ENCODE measurements at places on chromosomes 1 and 21. TPM values are rescaled to one million over a fixed set of nuclear protein-coding genes. Genes with fewer than 3 reads are reported as not detected.

The KRTAP21-2 gene
- not detected for total RNA-seq

The TMEM54 gene
- total RNA-seq: 25.5 TPM

The OLFML2B gene
- total RNA-seq: 0.56 TPM

The SYNC gene
- total RNA-seq: 103 TPM

- DNase-seq: peak; percentile 57
These were observed 12.3 kb upstream of the IFNLR1 start for GRCh38 chr1:24199291-24199900.

GRCh38 chr1:236289492-236290131 is 7.9 kb upstream of the ERO1B start:
- DNase-seq: no peak

GRCh38 chr1:223659711-223660110 is 5.8 kb downstream of the CAPN8 start:
- no peak for DNase-seq

DNA sequence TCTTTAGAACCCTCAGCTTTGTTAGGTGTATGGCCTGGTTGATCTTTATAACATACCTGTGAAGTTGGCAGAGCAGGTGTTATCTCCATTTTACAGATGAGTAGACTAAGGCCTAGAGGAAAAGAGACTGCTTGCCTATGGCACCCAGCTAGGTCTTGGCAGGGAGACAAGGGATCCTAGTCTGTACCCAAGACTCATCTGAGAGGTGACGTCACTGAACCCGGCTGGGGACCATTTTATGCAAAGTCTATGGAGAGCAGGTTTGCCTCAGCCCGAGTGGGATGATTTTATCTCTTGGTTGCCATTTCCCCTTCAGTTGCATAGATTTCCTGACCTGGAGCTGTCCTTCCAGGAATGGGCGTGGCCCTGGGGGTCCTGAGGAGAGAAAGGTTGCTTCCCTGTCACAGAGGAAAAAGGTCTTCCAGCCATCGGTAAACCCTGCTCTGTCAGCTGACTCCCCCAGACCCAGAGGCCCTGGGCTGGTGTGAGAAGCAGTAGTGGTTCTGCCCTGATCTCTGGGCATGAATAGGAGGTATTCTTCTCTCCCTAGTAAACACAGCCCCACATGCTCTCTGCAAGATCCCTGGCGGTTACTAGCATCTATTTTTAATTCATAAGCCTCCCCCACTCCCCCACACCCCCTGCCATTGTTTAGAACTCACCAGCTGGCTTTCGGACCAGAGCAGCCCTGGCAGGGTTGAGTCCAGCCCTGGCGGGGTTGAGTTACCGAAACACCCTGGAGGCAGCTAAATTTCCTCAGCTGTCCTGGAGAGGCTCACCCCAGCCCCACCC is 19.6 kb downstream of the TMCC2 start:
- peak; percentile 61 for DNase-seq

DNA sequence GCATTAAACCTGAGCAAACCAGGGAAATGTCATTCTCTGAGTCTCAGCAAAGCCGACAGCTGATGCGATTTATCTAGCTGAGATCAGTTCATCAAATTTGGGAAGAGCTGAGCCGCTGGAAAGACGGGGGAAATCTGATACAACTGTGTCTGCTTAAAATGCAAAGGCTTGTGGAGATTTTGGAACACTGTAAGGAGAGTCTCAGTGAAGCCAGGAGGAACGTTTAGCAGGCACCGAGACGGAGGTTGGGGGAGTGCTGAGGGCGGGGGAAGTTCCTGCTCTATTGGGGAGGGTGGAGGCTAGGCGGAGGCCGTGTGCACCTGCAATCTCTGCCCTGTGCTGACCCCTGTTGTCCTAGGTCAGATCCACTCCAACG is 143.2 kb upstream of the CSF3R start:
- no peak for DNase-seq

DNA sequence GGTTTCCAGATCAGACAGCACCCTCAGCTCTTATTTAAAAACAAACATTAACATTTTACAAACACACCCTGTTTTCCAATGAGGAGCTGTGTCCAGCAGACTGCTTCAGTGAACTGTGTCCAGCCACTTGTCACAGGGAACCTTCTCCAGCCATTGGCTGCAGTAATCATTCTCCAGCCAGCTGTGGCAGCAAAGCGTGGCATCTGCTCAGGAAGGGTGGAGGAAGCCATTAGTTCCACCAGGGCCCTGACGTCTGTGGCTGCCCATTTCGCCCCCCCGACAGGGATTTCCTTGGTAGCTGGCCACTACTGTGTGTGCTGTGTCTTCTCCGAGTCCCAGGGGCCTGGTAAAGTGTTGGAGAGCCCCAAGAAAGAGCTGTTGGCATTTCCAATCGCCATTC is 62.9 kb upstream of the SELENON start:
- DNase-seq: no peak

DNA sequence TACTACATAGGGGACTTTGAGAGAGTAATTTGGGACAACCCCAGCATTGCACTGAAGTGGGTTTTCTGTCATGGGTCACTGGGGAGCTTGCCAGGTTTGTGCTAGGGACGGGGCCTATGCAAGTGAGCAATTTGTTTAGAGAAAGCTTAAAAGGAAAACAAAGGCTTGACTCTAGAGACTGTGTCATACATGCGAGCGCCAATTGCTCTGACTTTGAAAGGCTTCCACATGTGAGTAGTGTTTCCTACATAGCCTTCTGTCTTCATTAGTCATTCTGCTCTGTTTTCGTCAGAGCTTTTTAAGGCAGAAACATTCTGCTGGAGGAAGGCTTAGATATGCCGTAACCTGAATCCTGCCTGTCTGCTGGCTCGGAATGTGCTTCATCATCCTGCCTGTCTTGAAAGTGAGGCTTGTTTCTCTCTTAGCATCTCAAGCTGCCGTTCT is 28.4 kb downstream of the TRIM45 start:
- DNase-seq: peak; percentile 100

DNA sequence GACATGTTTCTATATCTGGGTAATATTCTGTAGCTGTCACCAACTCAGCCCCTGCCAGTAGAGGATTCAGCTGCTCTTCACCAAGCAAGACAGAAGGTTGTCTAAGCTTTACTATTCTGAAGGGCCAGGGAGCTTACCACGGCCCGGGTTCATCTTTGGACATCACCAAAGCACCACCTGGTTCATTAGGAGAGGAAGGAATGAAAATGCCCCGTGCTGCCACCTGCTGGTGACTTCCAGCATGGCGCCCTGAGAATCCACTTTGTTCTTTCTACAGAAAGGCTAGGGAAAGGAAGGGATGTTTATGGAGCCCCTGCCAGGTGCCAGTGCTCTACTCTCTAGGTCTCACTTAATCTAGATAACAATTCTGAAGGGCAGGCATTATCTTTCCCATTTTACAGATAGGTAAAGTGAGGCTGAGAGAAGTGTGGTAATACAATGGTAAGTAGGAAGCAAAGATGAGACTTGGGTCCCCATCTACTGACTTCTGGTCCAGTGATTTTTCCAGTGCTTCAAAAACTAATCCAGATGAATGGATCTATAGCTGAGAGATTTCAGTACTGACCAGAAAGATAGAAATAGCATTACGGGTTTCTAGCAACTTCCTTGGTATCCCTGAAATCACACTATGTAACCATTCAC is 79.5 kb downstream of the BEND5 start:
- DNase-seq: peak; percentile 21

DNA sequence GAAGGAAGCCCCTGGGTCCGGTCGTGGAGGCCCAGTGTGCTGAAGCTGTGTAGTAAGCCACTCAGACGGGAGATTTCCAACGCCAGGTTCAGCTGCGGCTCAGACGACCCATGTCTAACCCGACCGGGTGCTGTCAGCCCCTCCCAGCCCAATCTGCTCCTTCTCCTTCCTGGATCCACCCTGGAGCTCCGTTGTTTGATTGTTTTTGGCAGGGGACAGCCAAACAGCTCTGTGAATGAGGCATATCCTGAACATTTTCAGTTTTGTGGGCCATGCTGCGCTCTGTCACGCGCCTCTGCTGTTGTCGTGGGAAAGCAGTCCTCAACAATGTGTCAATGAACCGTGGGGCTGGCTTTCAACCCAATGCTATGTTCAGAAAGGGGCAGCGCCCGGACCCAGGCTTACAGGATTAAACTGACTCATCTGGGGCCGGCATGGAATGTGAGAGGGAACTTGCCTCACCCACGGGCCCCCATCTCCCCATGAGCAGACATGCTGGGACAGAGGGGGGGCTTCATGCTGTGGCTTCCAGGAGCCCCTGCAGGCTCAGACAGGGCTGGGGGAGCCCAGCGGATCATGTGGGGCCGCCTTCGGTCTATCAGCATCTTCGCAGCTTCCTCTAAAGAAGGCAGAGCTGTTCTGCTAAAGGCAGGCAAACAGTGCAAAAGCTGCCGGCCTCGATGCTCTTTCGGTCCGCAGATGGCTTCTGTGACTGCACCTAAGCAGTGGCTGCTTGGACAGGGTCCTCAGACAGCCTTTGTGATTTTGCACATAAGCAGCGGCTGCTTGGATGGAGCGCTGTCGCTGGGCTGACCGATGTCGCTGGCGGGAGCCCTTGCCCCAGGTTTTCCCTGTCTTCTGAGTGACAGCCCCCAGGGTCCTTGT is 101.7 kb downstream of the RIPK4 start:
- peak; percentile 67 for DNase-seq

DNA sequence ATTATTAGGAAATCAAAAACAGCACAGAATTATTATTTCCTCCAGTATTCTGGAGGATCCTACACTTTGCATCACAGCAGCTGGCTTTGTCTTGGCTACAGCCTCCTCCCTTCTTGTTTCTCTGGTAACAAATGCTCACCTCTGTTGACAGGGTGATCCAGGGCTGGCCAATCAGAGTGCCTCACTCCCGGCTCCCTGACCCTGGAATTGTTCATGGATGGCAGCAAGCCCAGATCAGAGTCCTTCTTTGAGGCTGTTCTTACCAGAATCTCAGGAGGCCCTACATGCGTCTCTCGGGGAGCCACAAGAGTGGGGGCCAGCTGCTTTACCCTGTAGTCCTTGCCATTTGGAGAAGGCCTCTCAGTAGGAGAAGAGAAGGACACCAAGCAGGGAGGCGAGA is 48.4 kb upstream of the IGSF5 start:
- no peak for DNase-seq

DNA sequence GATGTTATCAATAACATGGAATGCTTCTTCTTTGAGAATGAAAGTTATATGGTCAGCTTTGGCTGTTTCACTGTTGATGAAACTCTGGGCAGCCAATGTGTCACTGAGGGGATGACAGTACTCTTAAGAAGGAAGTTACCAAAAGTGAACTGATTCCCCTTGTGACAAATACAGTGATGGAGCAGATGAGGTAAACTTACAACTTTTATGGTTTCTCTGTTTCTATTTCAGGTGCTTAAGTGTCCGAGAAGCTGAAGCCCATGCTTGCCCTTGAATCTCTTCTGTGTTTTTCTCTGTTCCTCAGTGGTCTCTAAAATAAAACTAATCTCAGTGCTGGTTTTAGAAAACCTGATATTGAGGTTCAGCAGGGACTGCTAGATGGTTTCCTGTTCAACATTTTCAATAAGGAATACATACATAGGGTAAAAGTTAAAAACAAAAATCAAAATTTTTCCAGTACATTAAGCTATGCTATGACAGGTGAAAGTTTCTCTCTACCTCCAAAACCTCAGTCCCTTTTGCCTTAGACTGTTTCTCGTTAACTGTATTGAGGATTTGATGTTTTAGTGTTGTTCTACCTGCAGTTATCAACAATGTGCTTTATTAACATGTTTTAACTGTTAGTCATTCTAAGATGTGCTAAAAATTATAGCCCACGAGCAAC is 454.4 kb upstream of the ADGRL4 start:
- DNase-seq: no peak

All from IMR-90 (cell line).